ENCODE measurements at places on chromosomes 5 and 9. TPM values are rescaled to one million over a fixed set of nuclear protein-coding genes. Genes with fewer than 3 reads are reported as not detected.
A peak's percentile ranks its signal among the peaks of the same experiment; 100 is the strongest.

Gene SARDH
- 0.36 TPM for total RNA-seq

Gene PPP1R26
- total RNA-seq: 7.7 TPM

Gene EIF4E1B
- total RNA-seq: not detected

Gene TAF1L
- not detected for total RNA-seq

Gene ATP10B
- not detected for total RNA-seq

Gene OLFM1
- total RNA-seq: not detected

Gene CARD9
- total RNA-seq: 9.4 TPM

DNA sequence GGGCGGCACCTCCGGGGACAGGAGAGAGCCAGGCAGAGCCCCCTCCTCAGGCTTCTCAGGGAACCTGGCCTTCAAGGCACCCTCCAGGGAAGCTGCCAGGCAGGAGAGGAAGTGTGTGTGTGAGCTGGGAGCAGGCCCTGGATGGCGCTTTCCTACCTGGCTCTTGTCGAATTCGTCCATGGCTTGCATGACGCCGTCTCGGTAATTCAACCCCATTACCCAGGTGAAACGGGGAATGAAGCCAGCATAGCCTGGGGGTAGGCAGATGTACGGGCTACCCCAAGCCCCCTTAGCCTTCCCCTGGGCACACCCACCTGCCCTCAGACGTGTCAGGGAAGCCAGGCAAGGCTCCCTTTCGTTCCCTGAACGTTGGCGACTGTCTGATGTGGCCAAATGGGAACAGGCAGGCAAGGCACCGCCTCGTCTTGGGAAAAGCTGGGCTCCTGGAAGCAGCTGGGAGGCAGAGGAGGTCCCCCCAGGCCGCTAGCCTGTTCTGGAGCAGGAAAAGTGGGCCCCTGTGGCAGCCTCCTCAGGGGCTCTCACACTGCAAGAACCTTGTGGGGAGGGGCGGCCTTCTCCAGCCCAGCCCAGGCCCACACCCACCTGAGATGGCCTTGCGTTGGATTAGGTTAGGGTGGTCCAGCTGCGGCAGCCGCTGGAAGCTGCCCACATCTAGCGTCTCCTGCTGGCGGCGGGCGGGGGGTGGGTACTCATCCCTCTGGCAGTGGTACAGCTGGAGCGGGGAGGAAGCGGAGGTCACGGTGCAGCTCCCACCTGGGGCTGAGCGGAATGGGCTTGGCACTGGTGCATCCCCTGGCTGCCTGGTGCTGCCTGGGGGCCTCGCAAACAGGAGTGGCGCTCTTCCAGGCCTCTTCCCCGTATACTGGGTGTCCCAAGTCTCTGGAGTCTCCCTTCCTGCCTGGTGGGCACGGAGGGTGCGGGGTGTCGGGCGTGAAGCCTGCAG lies 3.7 kb downstream of the TUBB4B start:
- H3K27ac ChIP-seq: no peak overlapping the region
- DNase-seq: no peak
- no peak overlapping the region for H3K4me3 ChIP-seq
- no peaks in the 10 kb centered on the region for H3K27me3 ChIP-seq

DNA sequence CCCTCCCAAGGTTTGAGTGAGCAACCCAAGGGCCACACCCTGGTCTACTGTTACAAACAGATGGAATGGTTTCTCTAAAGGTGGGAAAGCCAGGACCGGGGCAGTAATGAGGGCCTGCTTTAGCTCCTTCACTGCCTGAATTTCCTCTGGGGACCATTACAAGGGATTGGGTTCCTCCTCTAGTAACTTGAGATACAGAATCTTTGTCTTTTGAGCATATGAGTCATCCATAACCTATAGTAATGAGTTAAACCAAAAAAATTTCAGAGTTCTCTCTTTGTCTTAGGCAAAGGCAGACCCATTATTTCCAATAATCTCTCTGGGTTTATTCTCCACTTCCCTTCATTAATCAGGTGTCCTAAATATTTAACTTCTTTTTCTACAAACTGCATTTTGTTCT lies 618.8 kb downstream of the HINT1 start:
- H3K27me3 ChIP-seq: no peaks in the 10 kb centered on the region
- no peak for DNase-seq
- H3K27ac ChIP-seq: no peak overlapping the region
- no peaks in the 10 kb centered on the region for H3K4me1 ChIP-seq
- no peaks in the 10 kb centered on the region for H3K36me3 ChIP-seq
- no peak overlapping the region for H3K4me3 ChIP-seq

DNA sequence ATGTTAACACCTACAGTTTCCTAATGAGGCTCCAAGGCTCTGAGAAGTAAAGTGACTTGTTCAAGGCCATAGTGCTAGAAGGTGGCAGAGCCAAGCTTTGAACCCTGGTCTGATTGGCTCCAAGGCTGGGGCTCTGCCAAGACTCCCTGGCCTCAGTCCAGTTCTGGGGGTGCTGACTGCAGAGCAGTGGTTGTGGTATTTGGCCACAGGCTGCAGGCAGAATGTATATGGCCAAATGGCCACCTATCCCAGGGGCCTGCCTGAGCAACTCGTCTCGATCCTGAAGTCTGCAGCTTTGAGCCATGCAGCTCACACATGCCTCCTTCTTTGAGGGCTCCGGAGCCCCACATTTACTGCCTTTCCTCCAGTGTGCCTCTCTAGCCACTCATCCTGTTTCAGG lies 9.7 kb upstream of the NEK6 start:
- H3K27ac ChIP-seq: no peak overlapping the region
- H3K36me3 ChIP-seq: no peaks in the 10 kb centered on the region
- H3K4me3 ChIP-seq: no peak overlapping the region
- peak; percentile 32 for DNase-seq
- H3K27me3 ChIP-seq: no peaks in the 10 kb centered on the region

GRCh38 chr9:89433826-89434225 lies 64.1 kb downstream of the SEMA4D start:
- no peak for DNase-seq
- H3K4me3 ChIP-seq: no peak overlapping the region
- H3K27me3 ChIP-seq: no peaks in the 10 kb centered on the region
- H3K4me1 ChIP-seq: peaks cover 51% of the 10 kb centered on the region
- H3K36me3 ChIP-seq: no peaks in the 10 kb centered on the region

DNA sequence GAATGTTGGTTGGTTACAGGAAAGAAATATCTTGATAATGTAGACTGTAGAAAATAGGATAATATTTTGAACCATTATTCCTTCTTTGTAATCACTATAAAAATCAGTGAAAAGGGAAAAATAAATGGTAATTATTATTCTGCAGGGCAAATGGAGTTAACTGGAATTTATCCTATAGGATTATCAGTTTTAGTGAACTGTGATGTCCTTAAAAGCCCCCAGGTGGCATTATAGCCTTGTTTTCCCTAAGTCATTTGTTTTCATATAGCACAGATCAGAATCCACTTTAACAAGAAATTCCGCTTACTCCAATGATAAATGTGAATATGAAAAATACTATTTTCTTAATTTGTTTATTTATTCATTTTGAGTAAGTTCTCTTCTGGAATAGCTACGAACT lies 26.2 kb upstream of the WDR41 start:
- DNase-seq: no peak
- no peaks in the 10 kb centered on the region for H3K4me1 ChIP-seq
- H3K27ac ChIP-seq: no peak overlapping the region
- peaks cover 22% of the 10 kb centered on the region for H3K27me3 ChIP-seq

- no peak overlapping the region for H3K27ac ChIP-seq
- DNase-seq: no peak
- no peaks in the 10 kb centered on the region for H3K27me3 ChIP-seq
- no peaks in the 10 kb centered on the region for H3K36me3 ChIP-seq
- no peak overlapping the region for H3K4me3 ChIP-seq
Measured at GRCh38 chr5:133274597-133274935, 222.8 kb downstream of the HSPA4 start.

- no peak overlapping the region for H3K4me3 ChIP-seq
- H3K36me3 ChIP-seq: peaks cover 21% of the 10 kb centered on the region
- no peak overlapping the region for H3K27ac ChIP-seq
- H3K4me1 ChIP-seq: no peaks in the 10 kb centered on the region
- no peak for DNase-seq
- H3K27me3 ChIP-seq: peaks cover 26% of the 10 kb centered on the region
Measured at GRCh38 chr9:99650187-99650874, 171.4 kb upstream of the NR4A3 start.

DNA sequence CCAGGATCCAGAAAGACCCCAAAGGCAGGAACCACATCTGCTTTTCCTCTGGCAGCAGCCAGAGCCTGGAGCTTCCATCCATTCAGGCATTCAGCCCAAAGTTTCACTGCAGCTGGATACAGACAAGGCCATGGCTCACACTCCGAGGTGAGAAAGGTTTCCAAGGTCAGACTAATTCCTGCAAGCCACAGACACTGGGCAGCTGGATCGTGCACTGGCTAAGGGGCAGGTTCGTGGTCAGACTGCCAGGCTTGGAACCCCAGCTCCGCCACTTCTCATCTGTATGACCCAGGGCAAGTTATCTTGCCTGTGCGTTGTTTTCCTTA lies 36.9 kb downstream of the SPOCK1 start:
- no peak for DNase-seq
- peaks cover 38% of the 10 kb centered on the region for H3K27me3 ChIP-seq
- no peaks in the 10 kb centered on the region for H3K4me1 ChIP-seq

DNA sequence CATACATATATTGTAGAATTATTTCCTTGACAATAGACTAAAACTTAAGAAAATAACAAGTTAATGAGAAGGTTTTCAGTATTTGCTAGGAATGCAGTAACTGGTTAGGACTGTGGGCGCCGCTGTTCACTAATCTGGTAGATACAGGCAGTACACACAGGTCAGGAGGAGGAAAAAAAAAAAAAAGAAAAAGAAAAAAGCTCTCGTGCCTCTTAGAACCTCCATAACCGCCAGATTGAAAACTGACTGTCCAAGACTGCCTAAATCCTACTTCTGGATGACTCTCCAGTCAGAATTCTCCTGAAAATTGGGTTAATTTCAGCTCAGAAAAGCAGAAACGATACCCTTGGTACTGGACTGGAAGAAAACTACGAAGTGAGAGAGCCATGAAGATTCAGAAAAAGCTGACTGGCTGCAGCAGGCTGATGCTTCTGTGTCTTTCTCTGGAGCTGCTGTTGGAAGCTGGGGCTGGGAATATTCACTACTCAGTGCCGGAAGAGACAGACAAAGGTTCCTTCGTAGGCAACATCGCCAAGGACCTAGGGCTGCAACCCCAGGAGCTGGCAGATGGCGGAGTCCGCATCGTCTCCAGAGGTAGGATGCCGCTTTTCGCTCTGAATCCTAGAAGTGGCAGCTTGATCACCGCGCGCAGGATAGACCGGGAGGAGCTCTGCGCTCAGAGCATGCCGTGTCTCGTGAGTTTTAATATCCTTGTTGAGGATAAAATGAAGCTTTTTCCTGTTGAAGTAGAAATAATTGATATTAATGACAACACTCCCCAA lies at the start of gene PCDHGA1:
PCDHGA1 (plus strand) TSS at position 216 of the 782 bp plus-strand sequence.
- no peak within 1 kb of the TSS for H3K27ac ChIP-seq
- H3K36me3 ChIP-seq: peaks cover 19% of the 10 kb centered on the region
- peaks cover 41% of the 10 kb centered on the region for H3K27me3 ChIP-seq
- H3K4me3 ChIP-seq: no peak within 1 kb of the TSS
- no peak for DNase-seq

DNA sequence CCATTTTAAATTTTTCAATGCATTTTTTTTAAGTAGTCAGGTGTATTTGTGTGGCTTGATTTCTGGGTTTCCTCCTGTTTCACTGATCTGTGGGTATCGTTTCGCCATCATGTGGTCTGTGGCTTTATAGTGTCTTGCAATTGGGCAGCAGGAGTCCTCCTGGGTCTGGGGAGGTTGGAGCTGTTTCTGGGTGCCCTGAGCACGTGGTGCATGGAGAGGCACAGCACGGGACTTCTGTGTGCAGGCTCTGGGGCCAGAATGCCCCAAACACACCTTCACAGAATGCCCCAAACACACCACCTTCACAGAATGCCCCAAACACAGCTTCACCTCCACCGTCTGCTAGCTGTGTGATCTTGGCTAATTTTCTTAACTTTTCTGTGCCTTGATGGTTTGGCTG lies 82.6 kb upstream of the COL5A1 start:
- DNase-seq: peak; percentile 44
- peaks cover 3% of the 10 kb centered on the region for H3K27me3 ChIP-seq
- peaks cover 11% of the 10 kb centered on the region for H3K4me1 ChIP-seq
- no peaks in the 10 kb centered on the region for H3K36me3 ChIP-seq

- H3K4me1 ChIP-seq: no peaks in the 10 kb centered on the region
- no peaks in the 10 kb centered on the region for H3K36me3 ChIP-seq
- H3K27ac ChIP-seq: no peak overlapping the region
- no peak for DNase-seq
- H3K4me3 ChIP-seq: no peak overlapping the region
Measured at GRCh38 chr9:73441890-73442818, 290.5 kb downstream of the ANXA1 start.

DNA sequence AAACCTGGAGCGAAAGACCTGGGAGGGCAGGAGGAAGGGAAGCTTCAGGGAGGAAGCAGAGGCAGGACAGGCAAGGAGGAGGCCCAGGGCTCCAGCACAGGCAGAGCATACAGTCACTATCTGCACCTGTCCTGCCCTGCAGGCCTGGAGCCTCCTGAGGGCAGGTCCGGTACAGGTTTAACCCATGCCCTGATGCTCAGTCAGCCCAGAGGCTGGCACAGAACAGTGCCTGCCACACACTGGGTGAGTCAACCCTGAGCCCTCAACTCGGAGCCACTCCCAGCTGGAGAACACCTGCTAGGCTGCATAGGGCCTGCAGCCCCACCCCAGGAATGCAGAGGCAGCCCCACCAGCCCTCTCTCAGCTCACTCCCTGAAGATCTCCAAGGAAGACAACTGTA lies 161.5 kb upstream of the PHYKPL start:
- peaks cover 7% of the 10 kb centered on the region for H3K27me3 ChIP-seq
- H3K4me3 ChIP-seq: no peak overlapping the region
- H3K27ac ChIP-seq: no peak overlapping the region
- no peak for DNase-seq
- H3K36me3 ChIP-seq: no peaks in the 10 kb centered on the region
- H3K4me1 ChIP-seq: no peaks in the 10 kb centered on the region

GRCh38 chr5:67042176-67043003 lies 154.2 kb downstream of the CD180 start:
- no peaks in the 10 kb centered on the region for H3K27me3 ChIP-seq
- H3K36me3 ChIP-seq: no peaks in the 10 kb centered on the region
- no peak overlapping the region for H3K4me3 ChIP-seq
- peaks cover 2% of the 10 kb centered on the region for H3K4me1 ChIP-seq

GRCh38 chr5:43305948-43306565 lies 7.2 kb downstream of the HMGCS1 start:
- H3K36me3 ChIP-seq: peaks cover 9% of the 10 kb centered on the region
- peak overlapping the region; percentile 54 for H3K27ac ChIP-seq
- peaks cover 49% of the 10 kb centered on the region for H3K4me1 ChIP-seq

DNA sequence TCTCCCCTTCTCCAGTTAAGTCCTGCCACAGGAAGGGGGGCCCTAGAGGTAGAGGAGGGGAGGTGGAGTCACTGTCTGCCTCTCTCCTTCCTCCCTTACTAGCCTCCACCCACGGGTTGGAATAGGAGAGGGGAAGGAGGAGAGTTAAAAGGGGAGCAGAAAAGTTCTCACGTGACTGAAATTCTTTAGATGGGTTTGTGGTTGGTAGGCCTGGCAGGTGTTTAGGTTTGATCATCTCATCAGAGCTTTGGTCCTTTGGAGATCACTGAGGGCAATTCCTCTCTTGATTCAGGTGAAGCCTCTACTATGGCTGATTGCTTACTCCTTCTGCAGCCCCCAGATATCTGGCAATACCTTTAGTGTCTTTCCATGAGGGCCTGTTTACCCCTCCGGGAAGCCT lies 24.9 kb upstream of the C5orf63 start:
- H3K36me3 ChIP-seq: no peaks in the 10 kb centered on the region
- H3K4me1 ChIP-seq: no peaks in the 10 kb centered on the region
- peaks cover 23% of the 10 kb centered on the region for H3K27me3 ChIP-seq
- no peak overlapping the region for H3K27ac ChIP-seq
- no peak overlapping the region for H3K4me3 ChIP-seq

GRCh38 chr9:106481013-106481609 lies 381.9 kb upstream of the ZNF462 start:
- H3K4me3 ChIP-seq: no peak overlapping the region
- DNase-seq: no peak
- no peaks in the 10 kb centered on the region for H3K27me3 ChIP-seq
- H3K4me1 ChIP-seq: peaks cover 5% of the 10 kb centered on the region
- peaks cover 3% of the 10 kb centered on the region for H3K36me3 ChIP-seq
- no peak overlapping the region for H3K27ac ChIP-seq

All from natural killer cell treated with Interleukin-12 subunit alpha and Interleukin-12 subunit beta and Interleukin-15 and Interleukin-18, amount 100 ng/mL, for 72 hours (primary cell).